HuH-7.5 (cell line): ENCODE measurements at places on chromosomes 16 and 17.

DNA sequence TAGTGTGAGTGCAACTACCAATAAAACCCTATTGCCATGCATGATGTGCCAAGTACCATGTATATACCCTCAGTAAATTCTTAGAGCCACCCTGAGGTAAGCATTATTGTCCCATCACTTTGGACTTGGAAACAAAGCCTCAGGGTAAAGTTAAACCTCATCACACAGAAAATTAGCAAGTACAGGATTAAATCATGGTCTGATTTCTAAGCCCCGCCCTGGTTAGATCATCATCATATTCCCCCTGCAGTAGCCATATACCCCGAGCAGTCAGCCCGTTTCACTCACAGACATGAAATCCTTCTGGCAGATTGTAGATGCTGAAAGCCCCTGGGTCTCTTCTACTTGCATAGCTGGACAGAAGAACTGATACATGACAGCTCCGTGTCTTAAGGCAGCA, 4.8 kb downstream of the ZP2 start:
- no peak for DNase-seq

DNA sequence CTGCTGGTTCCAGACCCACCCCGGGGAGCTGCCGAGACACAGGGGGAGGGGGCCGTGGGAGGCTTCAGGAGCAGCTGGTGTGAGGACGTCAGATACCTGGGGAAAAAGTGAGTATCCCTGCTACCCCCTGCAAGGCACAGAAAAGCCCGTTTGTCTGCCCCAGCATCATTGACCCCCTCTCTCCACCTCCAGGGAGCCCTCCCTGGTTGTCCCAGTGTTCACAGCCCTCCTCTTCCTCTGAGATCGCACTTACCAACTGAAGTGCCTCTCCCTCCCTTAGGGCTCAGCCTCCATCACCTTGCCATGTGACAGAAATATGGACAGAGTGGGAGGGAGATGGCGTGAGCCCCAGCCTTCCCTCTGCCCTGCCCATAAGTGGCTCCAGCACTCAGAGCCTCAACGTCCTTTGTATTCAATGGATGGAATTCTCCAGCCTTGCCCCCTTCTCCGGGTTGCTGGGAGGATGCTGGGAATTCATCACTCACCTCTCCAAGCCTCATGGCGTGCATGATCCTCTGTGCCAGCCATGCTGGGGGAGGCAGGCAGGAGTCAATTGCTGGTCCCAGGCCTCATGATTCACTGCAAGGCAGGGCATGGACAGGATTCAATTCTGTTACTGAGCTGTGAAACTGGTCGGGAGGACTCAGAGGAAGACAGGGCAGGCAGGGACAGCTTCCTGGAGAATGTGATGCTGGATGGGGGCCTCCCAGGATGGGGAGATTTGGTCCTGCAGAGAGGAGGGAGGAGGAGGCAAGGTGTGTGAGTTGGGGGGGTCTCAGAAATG, 14.6 kb downstream of the SPNS3 start:
- no peak for DNase-seq

DNA sequence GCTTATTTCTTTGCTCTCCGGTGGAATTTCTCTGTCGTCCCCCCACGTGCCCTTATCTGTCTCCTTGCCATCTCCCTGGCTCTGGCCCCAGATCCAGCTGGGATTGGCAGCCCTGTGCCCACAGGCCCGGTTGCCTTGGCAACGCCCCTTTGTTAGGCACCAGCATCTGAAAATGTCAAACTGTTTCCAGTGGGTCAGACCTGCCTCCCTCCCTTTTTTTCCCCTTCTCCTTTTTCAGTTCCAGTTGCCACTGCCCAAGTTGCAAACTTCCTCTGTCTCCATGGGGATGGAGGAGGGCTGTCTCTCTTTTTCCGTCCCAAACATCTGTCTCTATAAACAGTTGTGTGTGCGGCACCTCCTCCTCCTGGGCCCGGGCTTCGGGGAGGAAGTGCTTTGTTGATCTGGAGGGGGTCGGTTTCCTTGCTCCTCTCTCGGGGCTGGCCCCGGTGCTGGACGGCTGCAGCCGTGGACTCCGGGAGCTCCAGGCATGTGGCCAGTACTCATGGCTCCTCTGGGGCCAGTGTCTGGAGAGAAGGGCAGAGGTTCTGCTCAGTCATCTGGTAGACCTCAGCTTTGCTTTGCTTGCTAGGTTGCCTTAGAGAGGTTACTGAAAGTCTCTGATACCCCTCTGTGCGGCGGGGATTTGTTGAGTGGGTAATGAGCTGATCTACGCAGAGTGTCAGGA, 35.3 kb downstream of the SOCS3 start:
- no peak for DNase-seq

DNA sequence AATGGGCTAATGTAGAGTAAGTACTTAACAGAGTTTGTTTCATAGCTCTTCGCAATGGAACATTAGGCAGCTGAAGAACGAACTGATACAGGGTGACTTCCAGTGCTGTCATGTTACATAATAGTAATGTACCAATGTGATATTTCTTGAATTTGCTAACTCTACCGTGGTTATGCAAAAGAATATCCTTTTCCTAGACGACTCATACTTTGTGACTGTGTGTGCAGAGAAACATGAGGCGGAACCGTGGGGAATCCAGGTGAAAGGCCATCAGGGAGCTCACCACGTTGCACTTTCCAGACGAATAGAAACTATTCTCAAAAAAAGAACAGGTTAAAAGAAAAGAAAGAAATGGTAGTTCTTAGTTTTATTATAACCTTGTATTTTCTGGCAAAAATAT, 13.2 kb downstream of the NOB1 start:
- DNase-seq = no peak

DNA sequence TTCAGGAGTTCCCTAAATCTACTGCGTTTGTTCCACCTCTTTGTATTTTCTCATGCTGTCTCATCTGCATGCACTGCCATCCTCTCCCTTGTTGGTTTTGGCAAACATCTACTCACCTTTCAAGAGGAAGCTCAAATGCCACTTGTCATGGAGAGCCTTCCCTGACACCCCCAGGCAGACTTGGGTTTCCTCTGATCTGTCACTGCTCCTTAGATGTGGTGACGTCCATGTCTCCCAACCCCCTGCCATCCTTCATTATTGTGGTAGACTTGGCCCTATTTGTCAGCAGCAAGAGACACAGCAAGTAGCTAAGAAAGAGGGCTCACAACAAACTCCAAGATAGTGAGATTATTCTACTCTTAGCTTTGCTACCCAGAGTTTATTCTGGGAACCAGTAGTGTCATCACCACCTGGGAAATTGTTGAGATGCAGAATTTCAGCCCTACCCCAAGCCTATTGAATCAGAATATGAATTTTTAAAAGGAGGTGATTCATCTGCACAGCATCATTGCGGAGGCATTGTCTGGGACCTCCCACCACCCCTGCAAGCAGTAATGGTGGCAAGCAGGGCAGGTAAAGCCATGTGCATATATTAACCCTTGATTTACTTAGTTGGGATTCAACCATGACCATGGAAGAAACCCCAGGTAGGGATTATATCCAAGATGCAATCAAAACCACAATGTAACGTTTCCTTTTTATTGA, 248.9 kb downstream of the SHISA9 start:
- DNase-seq = no peak

- no peak for DNase-seq
These were observed 35.8 kb downstream of the MSI2 start for GRCh38 chr17:57292091-57292490.

DNA sequence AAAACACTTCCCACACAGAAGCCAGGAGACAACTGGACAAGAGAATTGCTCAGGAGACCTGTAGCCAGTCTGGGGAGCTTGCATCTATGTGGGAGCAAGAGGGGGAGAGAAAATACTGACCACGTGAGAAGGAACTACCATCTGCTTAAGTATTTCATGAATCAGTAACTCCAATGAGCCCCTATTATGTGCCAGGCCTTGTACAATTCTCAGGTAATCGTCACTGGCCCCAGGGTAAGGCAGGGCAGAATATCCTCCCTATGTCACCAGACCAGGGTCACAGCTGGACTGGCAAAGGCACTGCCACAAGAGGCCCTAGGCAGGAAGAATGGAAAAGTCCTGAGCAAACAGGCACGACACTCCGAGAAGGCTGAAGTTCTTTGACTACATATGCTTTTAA, 25.9 kb downstream of the USP7 start:
- no peak for DNase-seq

DNA sequence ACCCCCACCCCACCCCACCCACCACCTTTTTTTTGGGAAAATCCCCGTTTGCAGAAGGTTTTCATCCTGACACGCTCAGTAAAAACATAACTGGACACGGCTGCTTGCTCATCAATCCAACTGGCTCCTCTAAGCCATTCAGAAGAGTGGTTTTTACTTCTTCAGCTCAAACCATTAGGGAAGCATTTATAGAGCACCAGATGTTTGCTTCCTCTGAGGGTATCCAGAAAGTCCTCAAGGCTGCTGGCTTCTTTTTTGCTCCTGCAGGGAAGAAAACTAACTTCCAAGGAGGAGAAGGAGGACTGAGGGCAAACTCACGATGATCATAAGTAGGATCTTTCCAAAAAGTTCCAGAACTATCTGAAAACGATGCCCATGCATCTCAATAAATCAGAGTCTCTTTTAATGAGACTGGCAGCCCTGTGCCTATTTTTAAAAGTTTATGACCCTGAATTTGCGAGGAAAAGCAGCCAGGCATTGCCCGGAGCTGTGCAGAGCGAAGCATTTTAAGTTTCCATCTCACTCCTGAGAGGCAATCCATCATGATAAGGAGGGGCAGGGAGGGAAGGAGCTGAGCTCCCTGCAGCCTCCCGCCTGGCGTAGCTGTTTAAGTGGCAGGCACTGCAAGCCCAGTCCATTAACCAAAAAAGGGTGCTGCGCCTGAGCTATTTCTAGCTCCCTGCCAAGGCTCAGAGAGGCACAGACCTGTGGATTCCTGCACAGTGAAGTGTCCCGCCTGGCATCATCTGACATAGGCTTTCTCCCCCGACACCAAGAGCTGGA, 146.3 kb upstream of the FOXF1 start:
- no peak for DNase-seq

DNA sequence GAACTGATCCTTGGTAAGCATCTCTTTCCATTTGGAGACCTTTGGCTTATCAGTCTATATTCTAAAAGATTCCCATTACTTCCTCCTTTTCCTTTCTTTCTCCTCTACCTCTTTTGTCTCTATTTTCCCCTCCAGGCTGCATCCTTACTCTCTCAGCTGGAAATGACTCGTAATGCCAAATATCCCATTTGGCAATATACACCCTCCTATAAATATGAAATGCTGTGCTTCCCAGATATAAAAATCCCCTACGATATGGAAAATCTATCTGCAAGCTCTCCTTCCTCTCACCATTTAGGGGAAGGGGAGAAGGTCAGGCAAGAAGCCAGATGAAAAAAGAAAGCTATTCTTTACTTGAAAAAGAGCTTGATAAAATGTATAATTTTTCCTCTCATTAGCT, 39.9 kb downstream of the XPO6 start:
- no peak for DNase-seq

GRCh38 chr17:19372866-19373504, 5.3 kb upstream of the MAPK7 start:
- DNase-seq = no peak

DNA sequence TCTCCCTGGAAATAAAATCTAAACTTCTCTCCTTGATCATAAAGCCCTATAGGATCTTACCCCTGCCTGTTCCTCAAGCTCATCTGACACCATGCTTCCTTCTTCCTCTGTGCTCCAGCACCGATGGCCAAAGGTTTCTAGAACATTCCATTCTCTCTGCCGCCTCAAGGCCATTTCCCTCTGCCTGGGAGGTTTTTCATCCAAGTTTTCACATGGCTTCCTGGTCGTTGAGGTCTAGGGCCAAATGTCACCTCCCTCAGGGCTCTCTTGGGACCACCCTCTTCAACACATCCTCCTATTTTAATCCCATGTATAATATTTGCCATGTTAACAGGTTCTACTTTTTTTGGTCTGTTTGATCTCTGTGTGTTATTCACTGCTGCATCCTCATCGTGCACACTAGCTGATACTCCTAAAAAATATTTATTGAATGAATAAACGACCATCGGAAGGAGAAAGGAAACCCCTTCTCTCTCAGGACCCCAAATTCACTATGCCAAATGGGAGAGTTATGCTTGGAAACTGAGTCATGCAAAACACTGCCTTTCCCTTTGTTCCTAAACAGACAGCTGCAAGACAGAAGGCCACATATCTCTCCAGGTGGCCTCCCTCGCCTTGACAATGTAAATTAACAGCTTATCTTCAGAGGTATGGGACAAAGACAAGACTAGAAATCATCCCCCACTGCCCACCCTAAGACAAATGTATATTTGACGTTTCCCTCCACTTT, 78.5 kb downstream of the XYLT1 start:
- DNase-seq = no peak

DNA sequence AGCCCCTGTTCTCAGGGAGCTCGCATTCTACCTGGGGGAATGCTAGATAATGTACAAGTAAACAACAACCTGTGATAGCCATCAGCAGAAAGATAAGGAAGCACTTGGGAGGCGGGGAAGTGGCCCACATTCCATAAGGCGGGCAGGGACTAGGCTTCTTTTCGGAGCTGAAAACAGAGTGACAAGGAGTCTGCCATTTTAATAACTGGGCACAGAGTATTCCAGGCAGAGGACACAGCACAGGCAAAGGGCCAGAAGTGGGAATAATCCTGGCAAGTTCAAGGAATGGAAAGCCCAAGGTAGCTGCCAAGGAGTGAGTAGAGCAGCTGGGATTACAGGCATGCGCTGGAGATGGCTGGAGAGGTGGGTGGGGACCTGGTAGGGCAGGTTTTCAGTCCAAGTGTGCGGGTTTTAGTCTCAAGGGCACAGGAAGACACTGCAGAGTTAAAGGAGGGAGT, 24.3 kb downstream of the USP43 start:
- no peak for DNase-seq

GRCh38 chr17:54353789-54354525, 531.2 kb downstream of the KIF2B start:
- no peak for DNase-seq

DNA sequence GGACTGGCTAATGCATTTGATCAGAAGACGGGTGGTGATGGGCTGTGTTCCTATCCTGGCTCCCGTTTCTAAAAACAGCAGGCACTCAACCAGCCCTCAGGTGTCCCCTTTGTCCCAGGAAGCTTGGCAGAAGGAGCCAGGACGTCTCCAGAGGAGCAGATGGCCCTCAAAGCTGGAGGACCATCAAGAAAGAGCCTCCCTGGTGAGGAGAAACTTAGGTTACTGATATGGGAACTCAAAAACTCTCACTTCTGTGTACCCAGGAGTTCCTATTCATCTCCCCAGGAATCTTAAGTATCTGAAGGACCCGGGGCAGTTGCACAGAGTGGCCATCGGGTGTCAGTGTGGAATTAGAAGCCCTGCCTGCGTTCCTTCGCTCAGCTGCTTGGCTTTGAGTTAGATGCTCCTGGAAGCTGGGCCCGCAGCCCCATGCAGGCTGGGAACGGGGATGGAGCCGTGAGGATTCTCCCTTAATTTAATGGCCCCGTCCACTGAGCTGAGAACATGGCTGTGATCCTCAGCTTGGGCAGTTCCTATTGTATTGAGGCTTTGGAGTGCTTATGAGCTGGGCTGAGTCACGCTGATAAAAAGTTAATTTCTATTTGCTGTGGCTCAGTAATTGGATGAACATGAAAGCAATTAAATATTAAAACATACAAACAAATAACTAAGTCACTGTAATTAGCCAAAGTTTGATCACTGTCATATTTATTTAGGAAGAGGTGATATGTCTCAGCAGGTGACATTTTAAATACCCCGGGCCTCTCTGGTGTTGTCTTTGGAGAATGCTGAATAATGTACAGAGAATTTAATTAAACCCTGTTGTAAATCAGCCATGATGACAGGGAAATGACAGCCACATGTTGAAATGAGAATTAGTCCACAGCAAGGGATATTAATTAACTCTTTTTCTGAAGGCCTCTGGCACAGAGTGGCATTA, 402.1 kb downstream of the SEC14L1 start:
- peak; percentile 70 for DNase-seq
